ENCODE measurements at places on chromosomes 2 and 18.

GRCh38 chr2:46135958-46136357, 161.2 kb upstream of the EPAS1 start:
- DNase-seq: no peak

- no peak for DNase-seq
Observed at GRCh38 chr18:78423811-78424210, 555.8 kb upstream of the SALL3 start.

- DNase-seq: no peak
Observed at GRCh38 chr2:236796236-236796635, 226.6 kb downstream of the ACKR3 start.

- no peak for DNase-seq
Observed at GRCh38 chr18:811892-812375, at the start of gene YES1. Gene YES1, minus strand, starts transcription at chr18:812242. Its CDS starts 55,415 bp downstream, at chr18:756827.

- DNase-seq: no peak
Observed at GRCh38 chr2:134549104-134549503, 169.7 kb downstream of the TMEM163 start.

DNA sequence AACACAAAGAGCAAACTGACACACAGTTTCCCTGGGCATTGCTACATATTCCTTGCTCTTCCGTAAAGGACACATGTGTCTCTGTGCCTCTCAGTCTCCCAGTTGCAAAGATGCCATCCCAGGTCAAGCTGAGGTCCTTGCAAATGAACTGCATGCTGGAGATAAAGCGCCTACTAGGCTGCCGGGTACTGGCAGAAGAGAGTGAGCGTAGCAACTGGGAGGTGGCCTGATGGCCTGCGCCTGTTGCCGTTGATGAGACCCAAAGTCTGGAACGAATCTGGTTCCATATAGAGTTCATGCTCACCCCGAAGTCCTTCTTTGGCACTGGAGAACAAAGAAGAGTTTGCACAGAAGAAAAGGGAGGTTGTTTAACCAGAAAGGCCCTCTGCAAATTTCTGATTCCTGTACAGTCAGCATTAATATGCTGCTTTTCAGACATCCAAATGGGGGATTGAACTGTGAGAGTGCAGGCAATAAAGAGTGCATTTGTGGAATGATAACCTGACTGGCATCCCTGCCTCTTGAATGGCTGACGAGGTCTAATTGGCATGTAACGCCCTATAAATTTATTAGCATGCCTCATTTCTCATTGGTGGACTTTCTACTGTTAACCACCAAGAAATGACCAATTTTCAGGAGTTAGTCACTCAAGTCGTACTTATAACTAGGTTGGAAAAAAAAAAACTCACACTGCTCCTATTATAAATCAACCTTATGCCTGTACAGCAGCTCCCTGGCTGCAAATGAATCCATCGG, 78.7 kb downstream of the GBX2 start:
- DNase-seq: no peak

DNA sequence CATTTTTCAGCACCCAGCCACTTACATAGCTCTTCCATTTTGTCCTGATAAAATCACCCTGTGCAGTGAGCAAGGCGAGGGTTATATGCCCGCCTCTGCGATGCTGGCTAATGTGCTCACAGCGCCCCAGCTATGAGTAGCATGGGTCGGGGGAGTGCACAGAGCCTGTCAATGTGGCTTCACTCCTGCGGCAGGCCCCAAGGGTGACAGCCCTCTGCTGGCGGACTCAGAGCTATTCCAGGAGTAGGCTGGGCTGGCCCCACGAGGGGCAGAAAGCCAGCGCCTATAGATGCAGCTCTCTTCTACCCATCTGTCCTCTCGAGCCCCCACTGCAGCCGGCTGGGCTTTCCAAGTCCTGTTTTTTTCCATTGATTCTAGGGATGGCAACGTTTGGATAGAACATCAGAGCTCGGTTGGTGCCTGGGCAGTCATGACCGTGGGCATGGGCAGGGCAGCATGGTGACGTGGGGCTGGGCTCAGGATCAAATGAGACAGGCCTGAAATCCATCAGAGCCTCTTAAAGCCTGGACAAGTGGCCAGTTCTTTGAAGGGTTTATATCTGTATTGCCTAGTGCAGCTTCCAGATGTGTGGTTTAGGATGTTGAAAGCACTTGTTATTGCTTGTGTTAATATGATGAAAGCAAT, 134.7 kb downstream of the MCFD2 start:
- no peak for DNase-seq

DNA sequence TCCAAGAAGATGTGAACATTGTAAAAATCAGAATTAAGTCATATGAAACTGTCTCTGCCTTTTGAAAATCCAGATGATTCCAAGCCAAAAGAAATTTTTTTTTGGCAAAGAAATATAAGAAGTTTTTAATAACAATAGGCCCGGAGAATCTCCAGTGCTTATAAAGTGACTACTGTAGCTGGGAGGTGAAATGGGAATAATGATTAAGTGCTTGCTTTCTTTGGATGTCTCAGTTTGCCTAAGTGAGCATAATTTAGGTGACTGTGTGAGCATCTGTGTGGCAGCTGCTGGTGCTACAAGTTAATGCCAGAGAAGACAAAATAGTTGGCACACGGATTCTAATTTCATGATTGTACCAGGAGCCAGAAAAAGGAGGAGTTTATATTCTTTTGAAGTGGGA, 185.0 kb downstream of the LTBP1 start:
- no peak for DNase-seq

- no peak for DNase-seq
Observed at GRCh38 chr2:191350826-191351225, 105.6 kb downstream of the MYO1B start.

GRCh38 chr18:31828613-31829012, 67.9 kb upstream of the SLC25A52 start:
- no peak for DNase-seq

DNA sequence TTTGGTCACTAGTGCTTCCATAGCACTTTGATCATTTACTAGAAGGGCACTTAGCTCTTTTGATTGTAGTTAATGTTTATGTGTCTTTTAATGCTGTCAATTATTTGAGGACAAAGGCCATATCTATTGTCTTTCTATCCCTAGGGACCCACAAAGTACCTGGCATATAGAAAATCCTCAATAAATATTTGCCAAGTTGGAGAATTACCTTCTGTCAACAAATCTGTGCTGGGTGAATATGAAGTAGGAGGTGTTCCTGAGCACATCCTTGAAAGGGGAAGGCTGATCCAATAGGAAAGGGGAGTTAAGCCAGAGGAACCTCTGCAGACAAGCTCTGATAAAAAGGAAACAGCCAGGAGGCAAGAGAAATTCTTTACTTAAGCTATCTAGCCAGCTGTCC, 8.2 kb downstream of the DPP4 start:
- no peak for DNase-seq

DNA sequence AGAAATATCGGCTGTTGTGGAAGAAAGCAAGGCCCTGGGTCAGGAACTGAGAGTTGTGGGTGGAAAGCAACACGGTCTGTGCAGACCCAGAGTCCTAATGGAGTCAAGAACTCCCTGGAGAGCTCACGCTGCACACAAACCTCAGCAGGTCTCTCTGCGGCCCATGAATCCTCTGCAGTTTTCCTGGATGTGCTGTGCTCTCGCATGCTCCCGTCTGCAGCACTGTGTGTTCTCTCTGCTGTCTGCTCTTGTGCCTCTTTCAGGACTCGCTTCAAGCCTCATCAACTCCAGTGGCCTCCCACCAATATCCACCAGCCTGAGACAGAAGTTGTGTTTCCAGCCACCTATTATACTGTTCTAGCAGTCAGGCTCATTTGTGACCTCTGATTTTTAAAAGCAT, 24.3 kb downstream of the RNU4ATAC start:
- no peak for DNase-seq

GRCh38 chr2:74267068-74267467, 68.7 kb downstream of the MTHFD2 start:
- DNase-seq: no peak

DNA sequence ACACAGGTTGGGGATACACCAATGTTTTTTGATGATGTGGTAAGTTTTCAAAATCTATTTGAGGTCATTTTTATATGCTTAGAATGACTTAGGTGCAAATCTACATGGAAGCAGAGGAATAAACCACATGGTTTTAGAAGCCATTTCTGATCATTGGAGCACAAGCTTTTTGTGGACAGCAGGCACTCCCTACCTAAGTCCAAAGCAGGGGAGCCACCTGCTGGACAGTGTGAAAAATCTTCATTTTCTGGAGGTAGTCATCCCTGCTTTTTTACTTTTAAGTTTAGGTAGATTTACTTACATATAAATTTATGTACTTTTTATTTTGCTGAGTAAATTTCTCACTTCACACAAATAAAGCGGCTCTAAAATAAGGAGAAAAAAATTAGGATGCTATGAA, 323.2 kb downstream of the PLCL1 start:
- DNase-seq: no peak

- no peak for DNase-seq
Observed at GRCh38 chr2:128315122-128315828, 3.4 kb downstream of the HS6ST1 start.

- DNase-seq: no peak
Observed at GRCh38 chr2:238100049-238100820, at the start of gene ESPNL. Gene ESPNL, plus strand, starts transcription at chr2:238100340. Its CDS starts 80 bp downstream, at chr2:238100420.

DNA sequence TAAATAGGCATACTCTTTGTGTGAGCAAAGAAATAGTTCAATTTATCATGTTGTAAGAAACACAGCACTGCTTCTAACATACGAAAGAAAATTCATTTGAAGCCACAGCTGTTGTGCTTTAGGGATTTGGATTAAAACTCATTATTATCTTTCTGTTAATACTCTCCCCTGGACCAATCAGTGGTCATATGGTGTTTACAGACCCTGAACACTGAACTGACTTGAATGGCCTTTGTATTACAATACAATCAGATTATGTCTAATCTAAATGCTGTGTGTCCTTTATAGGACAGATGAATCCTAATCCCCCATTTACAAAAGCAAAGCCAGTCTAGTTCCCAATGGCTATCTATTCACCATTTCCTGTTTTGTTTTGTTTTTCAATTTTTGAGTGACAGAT, 36.5 kb downstream of the ZNF385B start:
- no peak for DNase-seq

- no peak for DNase-seq
Observed at GRCh38 chr2:126761981-126762878, 106.3 kb downstream of the GYPC start.

DNA sequence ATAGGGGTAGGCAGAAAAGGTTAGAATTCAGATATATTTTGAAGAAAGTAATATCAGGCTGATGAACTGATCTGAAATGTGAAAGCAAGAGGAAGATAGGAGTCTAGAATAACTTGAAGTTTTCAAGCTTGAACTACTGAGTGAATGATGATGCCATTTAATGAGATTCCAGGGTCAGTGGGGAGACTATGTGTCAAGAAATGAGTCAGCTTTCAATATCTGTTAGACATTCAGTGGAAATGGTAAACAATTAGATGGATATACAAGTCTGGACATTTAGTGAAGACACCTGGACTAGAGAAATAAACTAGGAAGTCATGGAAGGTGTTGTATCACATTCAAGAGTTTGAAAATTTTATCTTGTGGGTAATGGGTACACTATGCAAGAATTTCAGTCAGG, 326.9 kb downstream of the FSIP2 start:
- no peak for DNase-seq

DNA sequence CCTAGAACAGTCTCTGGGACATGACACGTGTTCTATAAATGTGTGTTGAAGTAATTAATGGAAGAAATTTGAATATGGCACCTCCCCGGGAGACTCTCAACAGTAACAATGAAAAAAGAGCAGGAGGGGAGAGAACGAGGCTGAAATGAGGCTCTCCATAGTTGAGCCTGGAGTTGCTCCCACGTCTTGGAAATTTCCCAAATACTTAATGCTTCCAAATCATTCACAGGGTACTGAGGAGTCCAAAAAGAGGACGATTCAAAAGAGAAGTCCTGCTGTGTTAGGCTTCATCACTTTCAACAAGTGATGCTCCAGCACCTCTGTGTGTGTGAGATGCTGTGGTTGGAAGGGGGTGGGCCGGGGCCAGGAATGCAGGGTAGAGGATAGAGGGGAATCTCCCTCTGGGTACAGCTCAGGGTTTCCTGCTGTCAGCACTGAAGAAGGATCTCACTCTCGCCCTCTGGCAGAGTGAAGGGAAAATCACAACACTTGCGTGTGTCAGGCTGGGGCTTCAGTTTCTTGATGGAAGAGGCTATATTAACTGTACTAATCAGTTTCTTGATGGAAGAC, 18.1 kb upstream of the ZNF407 start:
- DNase-seq: no peak

GRCh38 chr2:98931596-98931995, 4.4 kb downstream of the CRACDL start:
- DNase-seq: no peak

DNA sequence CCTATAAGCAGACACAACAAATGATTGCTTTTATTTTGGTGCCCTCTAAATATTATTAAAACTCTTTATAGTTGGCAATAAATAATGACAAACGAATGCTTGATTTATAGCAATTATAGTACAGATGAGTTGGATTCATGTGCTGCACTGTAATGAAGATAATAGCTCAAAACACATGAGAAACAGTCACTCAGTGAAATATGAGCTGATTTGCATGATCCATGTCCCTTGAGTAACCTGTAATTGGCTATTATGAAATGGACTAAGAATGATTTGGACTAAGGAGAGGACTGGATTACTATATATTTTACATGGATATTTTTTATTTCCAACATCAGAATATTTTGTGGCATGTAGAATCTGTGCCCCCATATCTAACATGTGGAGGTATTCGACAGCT, 365.6 kb upstream of the UBE2E3 start:
- DNase-seq: no peak

- no peak for DNase-seq
Observed at GRCh38 chr2:232126301-232127099, 165.0 kb downstream of the DIS3L2 start.

- peak; percentile 88 for DNase-seq
Observed at GRCh38 chr18:77061281-77061945, 71.2 kb downstream of the MBP start.

DNA sequence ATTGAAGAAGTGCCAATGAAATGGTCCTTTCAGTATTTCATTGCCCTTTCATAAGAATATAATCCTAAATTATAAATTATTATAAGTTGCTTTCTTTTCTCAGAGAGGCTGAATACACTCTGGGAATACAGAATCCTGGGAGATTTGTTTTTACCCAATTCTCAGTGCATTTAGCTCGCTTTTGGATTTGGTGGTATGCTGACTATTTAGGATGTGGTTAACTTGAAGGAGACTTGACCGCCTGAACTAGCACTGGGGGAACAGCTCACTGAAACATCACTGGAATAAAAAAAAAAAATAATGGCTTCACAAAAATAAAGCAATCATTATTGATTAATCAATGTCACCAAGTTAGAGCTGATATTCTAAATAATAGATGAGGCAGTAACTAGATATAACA, 10.2 kb downstream of the TNFAIP6 start:
- no peak for DNase-seq

DNA sequence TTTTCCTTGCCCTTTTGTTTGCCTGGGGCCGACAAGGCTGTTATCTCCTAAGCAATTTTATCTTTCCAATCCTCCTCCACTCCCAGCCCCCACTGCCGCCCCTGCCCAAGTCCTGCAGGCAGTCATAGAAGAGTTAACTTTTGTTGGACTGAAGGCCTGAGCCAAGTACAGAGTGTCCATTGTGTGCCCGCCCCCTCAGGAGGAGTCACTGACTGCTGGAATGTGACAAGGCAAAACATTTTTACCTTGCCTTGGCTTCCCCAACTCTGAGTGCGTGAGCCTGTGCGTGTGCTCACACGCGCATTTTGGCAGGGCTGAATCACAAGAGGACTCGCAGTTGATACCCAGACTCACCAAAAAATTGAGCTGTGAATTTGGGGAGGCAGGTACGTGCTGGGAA, 16.2 kb downstream of the SETBP1 start:
- DNase-seq: no peak

GRCh38 chr2:237153181-237153580, 67.5 kb downstream of the COPS8 start:
- no peak for DNase-seq

Data from brain pericyte (primary cell).